Effector memory CD8-positive, alpha-beta T cell (primary cell): ENCODE measurements at places on chromosomes 16 and 17.

DNA sequence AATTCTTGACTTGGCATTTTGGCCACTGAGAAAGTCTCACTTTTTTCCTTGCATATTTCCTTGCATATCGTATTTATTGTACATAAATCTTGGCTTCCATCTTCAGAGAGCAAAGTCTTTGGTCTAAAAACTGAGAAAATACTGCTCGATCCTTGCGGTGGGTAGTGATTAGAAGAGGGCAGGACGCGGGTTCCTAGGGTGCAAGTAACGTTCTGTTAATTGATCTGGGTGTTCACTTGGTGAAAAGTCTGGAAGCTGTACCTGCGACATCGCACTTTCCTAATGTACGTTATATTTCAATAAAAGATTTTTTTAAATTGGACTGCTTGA, 758 bp upstream of the UBALD2 start:
- no peak for DNase-seq

DNA sequence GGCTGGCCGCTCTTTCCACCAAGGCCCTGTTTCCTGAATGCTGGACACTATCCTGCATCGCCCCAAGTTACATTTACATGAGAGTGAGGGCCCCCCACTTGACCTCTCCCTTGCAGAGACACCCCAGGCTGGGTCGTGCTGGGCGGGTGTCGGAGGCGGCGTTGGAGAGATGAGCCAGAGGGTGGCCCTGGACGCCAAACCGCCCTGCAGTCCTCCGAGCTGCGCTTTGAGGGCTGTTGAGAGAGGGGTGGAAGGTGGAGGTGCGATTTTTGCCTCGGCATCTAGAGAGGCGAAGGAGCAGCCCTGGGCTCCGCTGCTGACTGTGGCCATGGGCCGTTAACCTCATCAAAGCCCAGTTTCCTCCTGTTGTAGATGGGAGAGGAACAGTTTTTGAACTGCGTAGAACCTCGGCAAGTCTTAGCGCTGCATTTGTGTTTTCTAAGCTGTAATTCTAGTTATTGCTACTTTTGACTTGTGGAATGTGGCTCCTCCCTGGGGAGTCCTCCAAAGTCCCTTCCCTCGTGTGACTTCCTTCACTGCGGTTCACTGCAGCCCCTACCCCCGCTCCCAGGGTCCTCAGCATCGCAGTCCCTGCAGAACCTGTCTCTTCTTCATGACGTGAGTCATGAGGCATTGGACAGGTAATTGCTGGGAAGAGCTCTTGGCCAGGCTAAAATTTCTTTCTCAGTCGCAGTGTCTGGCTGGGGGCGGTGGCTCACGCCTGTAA, 986 bp upstream of the ELOB start:
- peak; percentile 48 for DNase-seq

DNA sequence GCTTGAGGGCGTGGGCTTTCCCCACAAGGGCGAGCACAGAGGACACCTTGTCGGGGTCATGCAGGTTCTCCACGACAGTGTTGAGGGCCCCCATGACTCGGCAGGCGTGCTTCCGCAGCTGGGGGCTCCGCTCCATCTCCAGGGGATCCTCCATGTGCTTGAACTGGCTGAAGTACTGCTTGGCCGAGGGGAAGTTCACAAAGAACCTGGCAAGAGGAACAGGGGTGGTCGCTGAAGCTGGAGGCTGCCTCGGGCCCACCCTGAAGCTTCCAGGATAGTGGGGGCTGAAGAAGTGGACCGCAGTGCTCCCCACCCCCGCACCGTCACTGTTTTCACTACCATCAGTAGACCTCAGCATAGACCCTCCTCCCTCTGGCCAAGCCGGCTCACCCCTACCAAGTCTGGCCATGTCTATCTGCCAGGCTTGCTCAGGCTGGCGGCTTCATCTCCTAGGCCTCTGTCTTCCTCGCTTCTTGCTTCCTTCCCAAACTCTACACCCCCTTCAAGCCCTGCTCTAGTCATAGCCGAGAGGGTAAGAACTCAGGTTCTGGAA, 5.9 kb downstream of the CYGB start:
- DNase-seq, result no peak

DNA sequence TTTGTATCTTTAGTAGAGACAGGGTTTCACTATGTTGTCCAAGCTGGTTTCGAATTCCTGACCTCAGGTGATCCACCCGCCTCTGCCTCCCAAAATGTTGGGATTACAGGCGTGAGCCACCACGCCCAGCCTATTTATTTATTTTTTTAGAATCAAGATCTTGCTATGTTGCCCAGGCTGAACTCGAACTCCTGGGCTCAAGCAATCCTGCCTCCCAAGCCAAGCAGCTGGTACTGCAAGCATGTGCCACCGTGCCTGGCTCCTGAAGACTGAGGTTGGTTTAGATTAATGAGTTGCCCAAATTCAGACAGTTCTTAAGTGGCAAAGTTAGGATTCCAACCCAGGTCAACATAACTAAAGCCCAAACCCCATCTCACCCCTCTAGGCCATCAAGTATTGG, 7.9 kb downstream of the SLC52A1 start:
- no peak for DNase-seq

DNA sequence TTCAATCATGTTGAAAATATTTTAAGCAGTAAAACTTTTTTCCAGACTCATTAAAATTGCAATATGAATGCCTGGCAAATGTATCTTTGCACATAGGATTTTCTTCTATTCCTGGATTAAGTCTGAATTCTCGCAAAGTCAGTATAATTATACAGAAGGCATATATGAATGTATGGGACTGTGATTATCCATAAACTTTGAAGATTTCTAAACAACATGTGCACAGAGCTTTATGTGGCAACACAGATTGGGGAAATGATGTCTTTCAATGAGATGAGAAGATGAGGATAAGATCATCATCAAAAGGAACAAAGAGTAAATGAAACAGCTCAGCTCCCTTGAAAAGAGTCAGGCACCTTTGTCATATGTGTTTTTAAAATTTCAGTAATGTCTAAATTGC, 635.3 kb downstream of the CDH11 start:
- no peak for DNase-seq

GRCh38 chr16:88289968-88290401, 92.8 kb upstream of the ZNF469 start:
- no peak for DNase-seq

GRCh38 chr16:65202461-65202860, 80.6 kb upstream of the CDH11 start:
- no peak for DNase-seq

DNA sequence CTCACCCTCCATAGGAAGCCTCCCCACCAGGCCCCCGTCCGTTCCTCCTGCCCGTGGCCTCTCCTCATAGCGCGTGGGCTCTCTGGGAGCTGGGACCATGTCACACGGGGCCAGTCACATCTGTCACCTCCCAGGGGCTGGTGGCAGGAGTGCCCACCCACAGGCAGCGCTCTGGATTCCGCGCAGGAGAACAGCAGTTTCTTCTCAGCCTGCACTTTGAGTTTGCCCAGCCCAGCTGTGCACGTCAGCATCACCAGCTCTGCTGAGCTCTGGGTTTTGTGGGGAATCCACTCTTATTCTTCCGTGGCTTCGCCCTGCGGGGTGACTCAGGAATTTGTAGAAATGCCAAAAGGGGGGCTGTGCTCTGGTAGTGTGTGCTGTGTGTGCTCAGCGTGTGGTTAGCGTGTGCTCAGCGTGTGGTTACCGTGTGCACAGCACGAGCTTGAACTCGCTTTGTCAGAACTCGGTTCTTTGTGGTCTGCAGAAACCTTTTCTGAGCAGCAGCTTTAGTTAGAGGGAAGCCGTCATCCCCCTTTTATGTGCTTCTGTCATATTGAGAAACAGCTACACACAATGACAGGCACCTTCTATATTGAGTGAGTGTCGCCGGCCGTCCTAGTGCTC, 3.2 kb downstream of the ACSF3 start:
- DNase-seq, result peak; percentile 71

DNA sequence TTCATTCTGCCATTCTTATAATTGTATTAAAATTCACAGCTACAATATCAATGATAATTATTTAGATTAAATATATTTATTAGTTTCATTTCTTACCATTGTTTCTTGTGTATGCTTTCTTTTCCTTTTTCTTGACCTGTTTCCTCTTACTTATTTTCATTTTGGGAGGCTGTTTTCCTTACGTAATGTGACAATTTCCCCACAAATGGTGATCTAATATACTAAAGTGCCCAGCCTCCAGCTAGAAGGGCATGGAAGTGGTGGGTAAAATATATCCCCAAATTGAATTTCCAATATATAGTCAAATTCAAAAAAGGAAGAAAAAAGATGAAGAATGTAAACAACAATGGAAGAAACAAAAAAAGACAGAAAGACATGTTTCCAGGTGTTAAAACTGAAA, 1.5 kb upstream of the ABCA6 start:
- no peak for DNase-seq

- no peak for DNase-seq
Measured at GRCh38 chr17:66750781-66751543, 84.0 kb upstream of the CACNG5 start.

- DNase-seq, result no peak
Measured at GRCh38 chr17:42586514-42587230, 9.1 kb upstream of the PSMC3IP start.

DNA sequence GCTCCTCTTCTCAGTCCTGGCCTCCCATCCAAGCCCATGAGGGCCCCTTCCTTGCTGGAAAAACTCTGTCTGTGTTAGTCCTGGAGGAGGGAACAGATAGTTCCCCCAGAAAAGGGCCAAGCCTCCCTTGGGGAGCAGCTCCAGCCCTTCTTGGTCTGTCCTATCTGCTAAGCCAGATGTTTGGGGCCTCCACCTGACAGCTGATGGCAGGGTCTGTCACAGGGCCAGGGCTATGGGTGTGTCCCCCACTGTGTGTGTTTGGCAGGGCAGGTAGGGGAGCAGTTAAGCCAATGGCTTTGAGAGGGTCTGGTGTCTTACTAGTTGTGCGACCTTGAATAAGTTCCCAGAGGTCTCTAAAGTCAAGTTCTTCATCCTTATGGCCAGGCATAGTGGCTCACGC, 13.6 kb upstream of the SLC4A1 start:
- no peak for DNase-seq

GRCh38 chr17:19265755-19266154, 28.6 kb downstream of the EPN2 start:
- DNase-seq, result no peak

DNA sequence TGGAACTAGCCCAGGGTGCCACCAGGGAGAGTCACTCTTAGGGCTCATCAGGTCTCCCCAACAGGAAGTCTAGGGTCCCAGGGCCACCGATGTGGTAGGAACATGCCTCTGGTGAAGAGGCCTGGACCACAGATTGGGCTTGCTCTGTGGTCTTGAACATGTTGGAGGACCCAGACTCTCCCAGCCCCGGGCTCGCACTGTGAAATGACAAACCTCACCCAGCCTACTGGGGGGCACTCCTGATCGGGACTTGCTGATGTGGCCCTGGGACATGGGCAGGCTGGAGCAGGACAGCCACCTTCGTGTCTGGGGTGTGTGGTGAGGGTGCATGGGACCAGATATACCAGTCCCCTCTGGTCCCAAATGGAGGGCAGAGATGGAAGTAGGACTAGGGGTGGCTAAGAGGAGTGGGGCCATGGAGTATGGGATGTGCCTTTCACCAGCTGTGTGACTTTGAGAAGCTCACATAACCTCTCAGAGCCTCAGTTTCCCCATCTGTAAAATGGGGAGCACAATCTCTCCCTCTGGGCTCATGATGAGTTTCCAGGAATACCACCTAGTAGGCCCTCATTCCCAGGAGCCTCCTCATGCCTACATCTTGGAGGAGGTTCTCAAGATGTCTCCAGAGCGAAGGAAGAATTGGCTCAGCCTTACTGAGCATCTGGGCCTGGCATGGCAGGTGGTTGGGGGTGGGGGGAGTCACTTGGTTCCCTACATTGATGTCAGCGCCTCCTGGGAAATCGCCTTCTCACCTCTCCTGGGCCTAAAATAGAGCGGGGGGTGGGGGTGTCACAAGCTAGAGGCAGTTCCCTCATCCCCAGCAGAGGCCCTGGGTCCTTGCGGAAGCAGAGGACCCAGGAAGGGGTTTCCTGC, 1.5 kb upstream of the ADAM11 start:
- DNase-seq, result no peak

DNA sequence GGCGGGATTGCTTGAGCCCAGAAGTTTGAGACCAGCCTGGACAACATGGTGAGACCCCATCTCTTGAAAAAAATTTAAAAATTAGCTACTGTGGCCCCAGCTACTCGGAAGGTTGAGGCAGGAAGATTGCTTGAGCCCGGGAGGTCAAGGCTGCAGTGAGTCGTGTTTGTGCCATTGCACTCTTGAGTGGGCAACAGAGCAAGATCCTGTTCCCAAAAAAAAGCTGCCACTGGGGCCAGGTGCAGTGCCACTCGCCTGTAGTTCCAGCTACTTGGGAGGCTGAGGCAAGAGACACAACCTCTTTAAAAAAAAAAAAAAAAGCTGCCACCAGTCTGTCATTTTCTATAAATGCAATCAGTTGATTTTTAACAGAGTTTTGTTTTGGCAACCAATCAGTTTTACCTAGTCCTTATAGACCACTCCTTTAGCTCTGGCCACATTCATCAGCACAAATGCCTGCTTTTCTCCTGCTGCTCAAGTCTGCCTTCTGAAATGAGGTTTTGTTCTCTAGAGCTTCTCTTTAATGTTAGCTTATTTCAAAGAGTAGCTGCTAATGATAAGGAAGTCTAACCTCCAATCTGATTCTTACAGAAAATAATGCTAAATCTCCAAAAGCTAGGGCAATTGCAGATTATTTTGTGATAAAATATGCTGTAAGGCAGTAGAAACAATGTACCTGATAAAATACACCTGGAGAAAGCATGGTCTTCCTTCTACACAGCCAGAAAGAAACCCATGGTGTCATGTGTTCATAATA, 64.8 kb downstream of the TUBD1 start:
- no peak for DNase-seq

DNA sequence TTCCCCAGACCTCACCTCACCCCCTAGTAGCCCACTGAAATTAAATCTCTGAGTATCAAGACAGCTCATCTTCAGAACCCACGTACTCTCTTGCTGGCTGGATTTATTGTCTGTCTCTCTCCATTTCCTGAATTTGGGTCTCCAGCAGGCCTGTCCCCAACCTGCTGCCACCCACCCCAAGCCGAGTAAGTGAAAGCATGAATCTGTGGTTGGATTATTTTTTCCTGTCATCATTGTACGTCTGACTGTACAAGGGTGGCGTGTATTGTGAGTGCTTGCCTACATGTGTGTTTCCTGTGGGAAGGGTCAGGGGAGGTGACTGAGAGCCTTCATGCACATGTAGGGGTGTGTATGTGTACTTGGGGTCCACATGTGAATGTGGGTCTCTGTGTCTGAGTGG, 5.4 kb downstream of the TNP2 start:
- DNase-seq, result no peak

- no peak for DNase-seq
Measured at GRCh38 chr16:454397-454940, 29.0 kb downstream of the RAB11FIP3 start.

DNA sequence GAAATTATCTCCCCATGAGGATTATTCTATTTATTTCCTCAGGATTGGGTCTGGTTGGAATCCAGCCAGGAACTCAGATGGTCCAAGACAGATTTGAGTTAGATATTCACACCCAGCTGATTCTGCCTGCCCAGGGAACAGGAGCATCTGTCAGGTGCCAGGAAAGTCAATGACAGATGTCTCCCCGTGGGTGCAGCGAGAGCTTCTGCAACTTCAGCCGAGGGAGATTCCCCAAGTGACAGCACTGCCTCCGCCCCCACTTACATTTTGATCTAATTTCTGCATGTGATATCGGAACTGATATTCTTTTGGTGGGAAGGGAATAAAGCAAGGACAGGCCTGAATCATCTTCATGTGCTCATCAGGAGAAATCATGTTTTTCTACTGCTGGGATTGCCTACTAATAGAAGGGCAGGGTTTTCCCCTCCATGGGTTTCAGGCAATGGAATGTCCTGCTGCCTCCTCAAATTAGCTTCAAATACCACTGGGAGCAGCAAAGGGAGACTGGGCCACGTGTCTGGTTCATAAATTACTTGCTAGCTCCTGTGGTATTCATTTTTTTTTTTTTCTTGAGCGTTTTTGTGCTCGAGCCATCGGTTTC, 15.7 kb upstream of the DHX8 start:
- no peak for DNase-seq
